ENCODE measurements at places on chromosomes 12 and 14. TPM values are rescaled to one million over a fixed set of nuclear protein-coding genes. Genes with fewer than 3 reads are reported as not detected.

DNA sequence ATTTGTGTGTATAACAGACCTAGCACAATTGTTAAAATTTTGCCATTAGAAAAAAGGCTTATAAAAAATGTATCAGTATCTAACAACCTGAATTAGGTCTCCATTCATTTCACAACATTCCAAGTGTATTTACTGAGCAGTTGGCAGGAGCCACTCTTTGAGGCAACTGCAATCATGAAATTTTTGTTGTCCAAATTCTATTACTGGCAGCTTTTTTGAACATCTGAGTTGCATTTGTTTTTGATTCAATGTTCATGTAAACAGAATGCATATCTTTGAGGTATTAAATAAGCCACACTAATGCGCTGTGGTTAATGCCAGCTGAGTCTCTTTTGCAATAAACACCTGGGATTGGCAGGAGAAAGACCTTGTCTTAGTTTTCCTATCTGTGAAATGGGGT, 8.7 kb downstream of the KITLG start:
- no peak for DNase-seq

- no peak for DNase-seq
These were observed 249.5 kb upstream of the DCN start for GRCh38 chr12:91432089-91432488.

- no peak for DNase-seq
These were observed 3.1 kb downstream of the DHRS2 start for GRCh38 chr14:23639048-23639890.

DNA sequence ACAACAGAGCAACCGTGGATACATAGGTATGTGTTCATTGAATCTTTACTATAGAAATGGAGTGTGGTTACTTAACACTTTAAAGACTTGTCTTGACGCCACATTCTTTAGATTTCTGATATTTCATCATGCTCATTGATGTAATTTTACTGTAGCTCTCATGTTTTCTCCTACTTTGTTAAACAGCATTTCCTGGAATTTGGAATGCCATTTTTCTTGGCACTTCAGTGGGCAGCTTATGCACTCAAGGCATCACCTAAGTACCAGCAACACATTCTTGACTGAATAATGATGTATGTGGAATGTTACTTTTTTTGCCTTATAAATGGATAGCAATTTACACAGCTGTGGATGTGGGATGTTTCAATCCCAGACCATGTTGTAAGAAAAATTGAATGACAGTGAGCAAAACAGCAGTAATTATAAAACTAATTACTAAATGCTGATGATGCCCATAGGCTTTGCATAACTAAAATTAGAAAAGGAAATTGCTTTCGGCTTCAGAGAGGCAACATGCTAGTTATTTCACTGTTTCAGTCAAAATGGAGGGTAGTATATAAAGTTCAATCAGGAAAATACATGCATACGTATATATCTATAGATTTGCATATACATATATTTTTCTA, 298.5 kb downstream of the NPAS3 start:
- no peak for DNase-seq

GRCh38 chr14:61417883-61418455, 96.6 kb downstream of the PRKCH start:
- no peak for DNase-seq

GRCh38 chr12:6330192-6330591, 11.7 kb downstream of the TNFRSF1A start:
- no peak for DNase-seq

- DNase-seq: no peak
These were observed 129.3 kb upstream of the SSTR1 start for GRCh38 chr14:38078393-38078792.

GRCh38 chr12:107207931-107208525, 114.7 kb upstream of the CRY1 start:
- no peak for DNase-seq

- DNase-seq: no peak
These were observed at the start of gene IFNG for GRCh38 chr12:68159681-68160304. Gene IFNG, minus strand, starts transcription at chr12:68159740. Its CDS starts 125 bp downstream, at chr12:68159615.

- DNase-seq: no peak
These were observed 9.4 kb upstream of the OR10G3 start for GRCh38 chr14:21589317-21589716.

- DNase-seq: no peak
These were observed 32.7 kb downstream of the PRMT8 start for GRCh38 chr12:3523728-3524127.

DNA sequence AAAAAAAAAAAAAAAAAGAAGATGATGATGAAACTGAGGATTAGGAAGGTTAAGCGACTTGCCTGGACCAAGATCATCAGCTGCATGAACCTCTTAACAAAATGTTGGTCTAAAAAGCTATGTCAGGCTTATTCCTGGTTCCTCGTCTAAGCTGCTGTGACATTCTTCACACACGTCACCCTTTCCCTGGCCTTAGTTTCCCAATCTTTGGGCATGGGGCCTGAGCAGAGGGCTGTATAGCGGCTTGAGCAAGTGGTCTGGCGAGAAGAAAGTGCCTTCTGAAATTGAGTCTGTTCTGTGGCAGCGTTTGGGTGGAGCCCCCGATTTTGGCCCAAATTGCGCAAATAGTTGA, 58.7 kb upstream of the CCND2 start:
- DNase-seq: no peak

- DNase-seq: no peak
These were observed 111.9 kb downstream of the HMGA2 start for GRCh38 chr12:65935906-65936901.

DNA sequence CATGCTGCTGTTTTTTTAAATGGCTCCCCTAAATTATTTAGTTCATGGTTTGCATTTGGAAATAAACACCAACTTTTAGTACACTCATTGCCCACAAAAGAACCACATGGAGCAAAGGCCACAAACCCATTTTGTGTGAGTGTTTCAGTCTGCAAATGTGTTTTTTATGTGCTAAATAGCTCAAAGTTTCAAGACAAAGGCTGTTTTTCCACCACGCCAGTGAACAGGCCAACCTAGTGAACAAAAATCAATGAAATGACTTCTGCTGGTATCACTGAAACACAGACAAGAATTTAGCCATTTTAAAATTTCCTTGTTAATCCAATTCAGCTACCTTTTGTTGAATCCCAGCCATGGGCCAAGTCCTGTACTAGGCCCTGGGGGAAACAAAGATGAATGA, 52.3 kb downstream of the PLXNC1 start:
- no peak for DNase-seq

DNA sequence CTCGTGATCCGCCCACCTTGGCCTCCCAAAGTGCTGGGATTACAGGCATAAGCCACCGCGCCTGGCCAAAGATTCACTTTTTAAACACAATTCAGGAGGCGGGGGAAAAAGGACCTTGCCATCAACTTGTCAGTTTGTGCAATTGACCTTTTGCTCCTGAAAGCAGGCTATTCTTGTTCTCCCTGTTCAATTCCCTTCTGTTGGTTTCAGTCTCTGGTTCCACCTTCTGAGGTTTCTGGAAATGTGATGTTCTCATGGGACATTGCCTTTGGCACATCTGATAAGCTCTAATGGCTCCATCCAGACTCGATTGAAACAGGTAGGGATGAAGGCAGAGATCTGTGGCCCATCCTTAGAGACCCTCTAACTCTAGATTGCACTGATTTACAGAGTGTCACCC, 17.9 kb upstream of the CCDC85C start:
- DNase-seq: no peak

DNA sequence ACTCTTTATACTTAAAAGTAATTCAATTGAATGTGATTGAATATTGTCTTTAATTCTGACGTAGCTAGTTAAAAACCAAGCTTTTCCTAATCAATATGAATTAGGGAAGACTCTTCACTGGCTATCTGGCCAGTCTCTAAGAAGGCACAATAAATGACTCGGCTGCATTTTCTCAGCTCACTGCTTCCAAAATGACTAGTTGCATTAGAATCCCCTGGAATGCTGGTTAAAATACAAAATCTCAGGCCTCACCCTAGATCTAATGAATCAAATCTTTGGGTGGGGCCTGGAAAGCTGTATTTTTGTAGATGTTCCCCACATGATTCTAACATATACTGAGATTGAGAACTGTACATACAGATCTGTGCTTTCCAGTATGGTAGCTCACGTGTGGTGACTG, 242.1 kb downstream of the CHST11 start:
- DNase-seq: no peak

GRCh38 chr12:101782273-101782731, 43.0 kb upstream of the SYCP3 start:
- no peak for DNase-seq

DNA sequence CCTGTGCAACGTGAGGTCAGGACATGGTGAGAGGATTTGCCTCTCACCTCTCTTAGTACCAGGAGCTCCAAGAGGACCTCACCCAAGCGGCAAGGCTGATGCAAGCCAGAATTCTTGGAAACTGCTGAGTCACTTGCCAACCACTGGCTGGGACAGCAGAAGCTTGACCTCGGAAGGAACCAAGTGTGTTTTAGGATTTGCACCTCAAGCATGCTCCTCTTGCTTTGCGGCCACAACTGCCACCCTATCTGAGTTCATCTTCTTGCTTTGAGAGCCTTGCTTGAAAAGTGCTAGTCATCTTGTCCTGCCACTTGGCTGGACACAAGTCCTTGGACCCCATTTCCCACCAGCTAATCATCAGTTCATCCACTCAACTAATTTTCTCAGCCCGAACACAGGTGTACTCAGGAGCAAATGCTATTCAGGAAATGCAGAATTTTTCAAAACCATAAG, 195.8 kb downstream of the SLC25A21 start:
- DNase-seq: no peak

DNA sequence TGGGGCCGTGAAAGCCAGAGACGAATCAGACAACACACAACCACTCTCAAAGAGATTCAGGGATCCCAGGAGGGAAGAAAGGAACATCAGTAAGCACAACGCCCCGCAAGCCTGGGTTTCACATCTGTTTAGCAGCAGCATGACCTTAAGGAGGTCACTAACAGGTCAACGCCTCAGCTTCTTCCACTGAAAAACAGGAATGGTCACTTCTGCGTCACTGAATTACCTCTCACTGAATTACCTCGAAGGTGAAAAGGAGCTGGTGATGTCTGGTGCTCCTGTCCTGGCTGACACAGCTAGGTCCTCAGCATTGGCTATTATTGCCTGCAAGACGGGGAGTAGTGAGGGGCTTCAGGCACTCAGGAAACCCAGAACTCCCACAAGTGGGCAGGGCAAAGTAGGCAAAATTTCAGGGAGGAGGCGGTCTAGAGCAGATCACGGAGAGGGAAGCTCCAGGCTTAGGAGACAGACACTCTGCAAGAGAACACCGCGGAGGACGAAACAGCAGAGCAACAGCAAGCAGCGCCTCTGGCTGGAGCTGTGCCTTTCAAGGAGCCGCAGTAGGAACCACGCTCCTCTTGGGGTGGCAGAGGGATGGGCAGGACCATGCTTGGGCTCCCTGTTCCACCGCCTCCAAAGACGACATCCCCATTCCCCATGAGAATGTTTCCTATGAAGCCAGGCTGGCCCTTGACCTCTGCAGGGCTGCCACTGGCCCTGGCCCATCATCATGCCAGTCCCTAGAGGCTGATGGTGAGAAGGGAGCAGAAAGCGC, 108.4 kb downstream of the SINHCAF start:
- DNase-seq: no peak

- DNase-seq: peak; percentile 62
These were observed 22.9 kb downstream of the JKAMP start for GRCh38 chr14:59507063-59507751.

DNA sequence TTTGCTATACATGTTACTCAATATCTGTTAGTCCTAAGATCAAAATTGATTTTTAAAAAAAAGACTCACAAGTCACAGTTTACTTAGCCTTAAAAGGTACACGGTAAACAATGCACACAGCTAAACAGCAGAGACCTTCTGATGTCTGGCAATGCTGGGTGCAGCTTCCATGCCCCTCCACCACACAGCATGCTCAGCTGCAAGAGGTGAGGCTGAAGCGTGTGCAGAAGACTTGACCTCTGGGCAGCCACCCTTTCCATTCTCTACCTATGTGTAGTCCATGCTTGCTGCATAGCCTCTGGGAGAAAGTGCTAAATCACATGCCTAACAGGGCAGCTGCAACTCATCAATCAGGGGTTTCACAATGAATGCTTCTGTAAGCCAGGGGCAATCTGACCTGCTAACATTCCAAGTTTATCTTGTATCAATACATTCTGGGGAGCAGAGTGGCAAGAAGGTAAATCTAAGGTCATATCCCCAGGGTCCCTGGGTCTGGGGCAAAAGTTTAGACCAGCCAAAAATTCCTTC, 44.5 kb upstream of the AMN1 start:
- no peak for DNase-seq

DNA sequence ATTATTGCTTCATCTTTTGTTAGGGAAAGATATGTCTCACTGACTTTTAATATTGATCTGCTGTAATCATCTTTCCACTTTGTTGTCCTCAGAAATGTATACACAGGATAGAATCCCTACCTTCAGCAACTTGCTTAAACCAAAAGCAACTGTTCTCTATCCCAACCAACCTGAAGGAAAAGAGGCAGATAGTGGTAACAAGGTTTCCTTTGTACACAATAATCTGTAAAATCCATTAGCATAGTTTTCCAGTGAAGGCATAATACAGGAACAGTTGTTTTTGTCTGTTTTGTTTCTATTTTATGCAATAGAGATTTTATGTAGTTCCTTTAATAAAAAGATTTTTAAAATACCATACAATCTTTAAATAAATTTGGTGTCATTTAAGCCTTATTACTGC, 170.5 kb downstream of the PIK3C2G start:
- DNase-seq: no peak

GRCh38 chr12:92595663-92596062, 107.1 kb upstream of the PLEKHG7 start:
- DNase-seq: no peak

RDH5 gene
- 4.2 TPM for total RNA-seq

RNF212B gene
- not detected for total RNA-seq

LALBA gene
- total RNA-seq: not detected

PTHLH gene
- total RNA-seq: 0.28 TPM

SLC39A5 gene
- 0.48 TPM for total RNA-seq

E2F7 gene
- 8.7 TPM for total RNA-seq

CLEC9A gene
- not detected for total RNA-seq

Measured in H7 (cell line).